Epithelial cell of proximal tubule (primary cell): ENCODE measurements at places on chromosomes 2 and 18. TPM values are rescaled to one million over a fixed set of nuclear protein-coding genes. Genes with fewer than 3 reads are reported as not detected.

DNA sequence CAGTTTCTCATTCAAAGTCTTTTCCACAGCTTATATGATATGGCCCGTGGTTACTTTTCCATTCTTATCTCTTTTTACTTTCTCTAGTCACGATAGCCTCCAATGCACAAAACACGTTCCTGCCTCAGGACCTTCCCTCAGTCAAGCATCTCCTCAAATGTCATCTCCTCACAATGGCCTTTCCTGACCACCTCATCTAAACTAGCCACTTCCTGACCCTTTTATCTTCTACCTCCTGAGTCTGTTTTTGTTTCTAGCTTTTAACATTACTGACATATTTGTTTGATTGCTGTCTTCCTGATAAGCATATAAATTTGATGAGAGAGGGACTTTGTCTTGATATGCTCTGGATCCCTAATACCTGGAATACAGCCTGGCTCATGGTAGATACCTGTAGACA lies 7.6 kb downstream of the PGAP1 start:
- no peak for DNase-seq

DNA sequence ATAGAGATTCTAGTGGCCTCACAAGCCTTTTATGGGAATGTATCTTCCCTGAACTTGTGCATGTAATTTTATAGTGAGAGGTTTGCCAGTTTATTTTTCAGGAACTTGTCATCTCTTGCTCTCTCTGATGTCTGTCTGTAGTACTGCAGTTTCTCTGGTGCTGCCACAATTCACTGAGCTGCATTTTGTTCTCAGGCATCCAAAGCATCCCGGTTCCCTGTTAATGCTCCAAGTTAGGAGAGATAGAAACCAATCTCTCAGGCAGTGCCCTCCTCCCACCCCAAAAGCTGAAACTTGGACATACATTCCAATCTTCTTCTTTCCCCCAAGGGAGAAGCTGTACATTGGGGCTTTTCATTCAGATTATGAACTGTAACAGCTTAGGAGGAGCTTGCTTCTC lies 30.1 kb upstream of the GRB14 start:
- DNase-seq: no peak

The SKOR2 gene
- total RNA-seq: not detected in 2 replicates

DNA sequence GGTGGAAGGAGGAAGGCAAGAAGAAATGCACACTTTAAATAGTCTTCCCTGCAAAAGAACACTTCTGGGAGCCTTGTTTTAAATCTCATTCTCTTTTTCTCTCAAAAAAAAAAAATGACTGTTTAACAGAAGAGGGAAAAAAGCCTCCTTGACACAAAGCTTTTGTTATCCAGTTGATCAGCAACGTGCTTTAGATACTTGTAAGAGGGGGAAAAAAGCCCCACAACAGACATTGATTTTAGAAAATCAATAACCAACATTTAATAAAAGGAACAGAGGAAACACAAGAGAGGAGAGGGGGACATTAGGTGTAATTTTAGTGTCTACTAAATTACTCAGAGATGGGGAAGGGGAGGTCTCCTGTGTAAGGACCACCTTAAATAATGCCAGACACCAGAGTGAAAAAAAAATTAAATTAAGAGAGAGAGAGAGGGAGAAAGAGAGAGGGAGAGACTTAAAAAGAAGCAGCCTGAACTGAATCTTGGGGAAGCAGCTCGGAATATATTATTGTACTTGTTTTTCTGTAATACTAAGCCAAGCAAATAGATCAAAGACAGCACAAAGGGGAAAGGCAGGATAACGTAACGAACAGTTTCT lies 4.7 kb downstream of the ZEB2 start:
- no peak for DNase-seq

- no peak for DNase-seq
Measured at GRCh38 chr2:241808051-241808720, 807 bp upstream of the NEU4 start.

DNA sequence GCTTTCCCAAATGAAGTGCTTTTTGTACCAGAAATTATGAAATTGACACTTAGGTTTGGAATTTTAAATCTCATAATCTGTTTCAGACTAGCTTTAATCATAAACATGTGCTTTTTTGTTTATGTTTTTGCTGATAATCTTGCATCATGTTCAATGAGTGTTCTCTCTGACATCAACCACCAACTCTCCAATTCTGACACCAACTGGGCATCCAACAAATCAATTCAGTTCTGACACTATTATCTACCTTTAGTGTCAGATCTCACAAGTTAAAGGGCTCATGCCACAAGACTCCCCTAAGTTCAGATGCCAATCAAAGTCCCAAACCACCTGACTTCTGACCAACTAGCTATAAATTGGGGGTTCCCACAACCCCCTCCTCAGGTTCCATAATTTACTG lies 19.6 kb downstream of the PELI1 start:
- DNase-seq: no peak

GRCh38 chr18:57651914-57652313 lies 30.3 kb upstream of the NARS1 start:
- no peak for DNase-seq

DNA sequence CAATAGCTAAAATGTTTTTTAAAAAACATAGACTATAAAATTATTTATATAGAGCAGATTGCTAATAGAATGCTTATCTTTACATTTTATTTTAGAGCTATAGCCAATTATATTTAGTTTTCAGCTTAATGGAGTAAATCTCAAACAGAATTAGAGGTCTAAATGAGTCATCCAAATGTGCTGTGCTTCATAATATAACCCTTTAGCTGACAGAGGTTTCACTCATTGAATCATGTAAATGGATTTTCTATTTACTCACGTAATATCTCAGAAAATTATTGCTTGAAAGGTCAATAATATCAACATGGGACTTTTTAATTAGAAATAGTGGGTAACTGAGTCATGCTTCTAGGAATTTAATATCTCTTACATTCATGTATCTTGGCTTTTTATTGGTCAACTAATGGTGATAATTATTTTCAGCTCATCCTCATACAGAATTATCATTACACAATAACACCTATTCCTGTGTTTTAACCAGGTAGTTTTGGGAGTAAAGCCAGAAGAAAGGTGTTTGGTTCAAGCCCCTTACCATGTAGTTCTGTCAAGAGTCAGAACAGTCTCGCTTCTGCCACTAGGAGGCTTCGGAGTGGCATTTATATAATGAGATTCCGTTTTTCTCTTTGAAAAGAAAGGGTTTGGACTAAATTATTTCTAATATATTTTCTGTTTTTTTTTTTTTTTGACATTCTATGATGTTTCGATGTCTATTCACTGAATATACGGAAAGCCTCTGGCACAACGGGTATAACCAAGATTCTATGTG lies 217.6 kb downstream of the CDH7 start:
- no peak for DNase-seq

DNA sequence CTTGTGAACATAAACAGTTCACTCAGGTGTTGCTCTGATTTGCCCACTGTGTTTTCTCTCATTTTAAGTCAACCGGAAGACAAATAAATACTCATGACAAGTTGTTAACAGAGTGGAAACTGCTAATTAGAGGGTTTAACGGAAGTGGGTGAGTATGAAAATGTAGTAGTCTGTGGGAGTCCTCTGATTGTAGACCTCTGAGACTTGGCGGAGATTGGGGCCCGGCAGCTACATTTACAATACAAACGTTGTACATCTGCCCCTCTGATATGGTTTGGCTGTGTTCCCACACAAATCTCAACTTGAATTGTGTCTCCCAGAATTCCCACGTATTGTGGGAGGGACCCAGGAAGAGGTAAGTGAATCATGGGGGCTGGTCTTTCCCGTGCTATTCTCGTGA lies 107.3 kb upstream of the FAM98A start:
- DNase-seq: no peak

The HRH4 gene
- 0.12 TPM in 1 of 2 replicates, not detected in the other for total RNA-seq
